ENCODE measurements at places on chromosomes 7 and 10. TPM values are rescaled to one million over a fixed set of nuclear protein-coding genes. Genes with fewer than 3 reads are reported as not detected.

Gene ARHGEF5
- total RNA-seq, result 43.5 TPM

Gene PPP1R3A
- total RNA-seq, result not detected

Gene ACTL6B
- not detected for total RNA-seq

Gene SEMA3C
- 17.2 TPM for total RNA-seq

Gene SYT15B
- total RNA-seq, result 5.7 TPM

Gene PTN
- total RNA-seq, result 12.0 TPM

Gene MKX
- 1.3 TPM for total RNA-seq

Gene SPDYE6
- not detected for total RNA-seq

Gene AGR2
- total RNA-seq, result 164 TPM

Gene EVX1
- not detected for total RNA-seq

Gene TRIM50
- total RNA-seq, result 0.19 TPM

Gene SLC26A5
- total RNA-seq, result 1.2 TPM

Gene VGF
- total RNA-seq, result 0.38 TPM

Gene VWDE
- total RNA-seq, result 1.5 TPM

Gene GIMAP4
- total RNA-seq, result 61.4 TPM

Gene BLOC1S2
- total RNA-seq, result 31.8 TPM

Gene OR2A1
- not detected for total RNA-seq

Gene SLIT1
- total RNA-seq, result 0.35 TPM

Gene MRC1
- 67.8 TPM for total RNA-seq

Gene TSPAN13
- total RNA-seq, result 23.8 TPM

Gene DRGX
- not detected for total RNA-seq

Gene NUTM2E
- total RNA-seq, result 0.16 TPM

Gene CDH23
- total RNA-seq, result 6.4 TPM

Gene C10orf105
- total RNA-seq, result 0.35 TPM

Gene IGFBP1
- total RNA-seq, result not detected

Gene KIF5B
- 77.2 TPM for total RNA-seq

Gene IGF2BP3
- 0.85 TPM for total RNA-seq

Gene CRYGN
- total RNA-seq, result 0.22 TPM

Gene FANK1
- total RNA-seq, result 13.4 TPM

Gene SEC23IP
- 65.2 TPM for total RNA-seq

Gene ADIRF
- total RNA-seq, result 357 TPM

Gene GPR15LG
- 0.44 TPM for total RNA-seq

Gene PLEKHS1
- total RNA-seq, result 0.41 TPM

Gene SLC18A3
- not detected for total RNA-seq

Gene TAS2R41
- not detected for total RNA-seq

Gene PIK3CG
- total RNA-seq, result 8.6 TPM

Gene CDK13
- total RNA-seq, result 50.9 TPM

Gene AKR1D1
- not detected for total RNA-seq

Gene AKR1C8
- 0.66 TPM for total RNA-seq

Gene LEP
- total RNA-seq, result not detected

Gene KCNH2
- total RNA-seq, result 1.3 TPM

Gene CHN2
- 22.5 TPM for total RNA-seq

Gene IL6
- 1.6 TPM for total RNA-seq

Gene KDM7A
- 14.2 TPM for total RNA-seq

Gene OR13A1
- total RNA-seq, result not detected

Gene AQP1
- total RNA-seq, result 291 TPM

Gene GPR85
- total RNA-seq, result 0.31 TPM

Gene NAT16
- not detected for total RNA-seq

Gene PLEKHA8
- total RNA-seq, result 8.5 TPM

Gene SFTPA1
- not detected for total RNA-seq

Measured in kidney (tissue), 22 donors.